NCI-H187 treated with DMSO at 0.1 percent for 48 hours (cell line): ENCODE measurements at places on chromosomes 4 and X.

DNA sequence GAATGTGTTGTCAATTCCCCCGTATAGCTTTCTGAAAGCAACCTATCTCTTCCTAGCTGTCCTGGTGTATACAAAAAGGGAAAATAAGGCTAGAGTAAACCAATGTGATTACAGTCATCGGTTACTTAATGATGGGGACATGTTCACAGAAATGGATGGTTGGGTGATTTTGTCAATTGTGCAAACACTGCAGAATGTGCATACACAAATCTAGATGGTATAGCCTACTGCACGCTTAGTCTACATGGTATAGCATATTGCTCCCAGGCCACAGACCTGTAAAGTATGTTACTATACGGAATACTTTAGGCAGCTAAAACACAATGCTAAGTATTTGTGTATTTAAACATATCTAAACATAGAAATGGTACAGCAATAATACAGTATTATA lies 5.1 kb downstream of the DTHD1 start:
- DNase-seq = no peak

DNA sequence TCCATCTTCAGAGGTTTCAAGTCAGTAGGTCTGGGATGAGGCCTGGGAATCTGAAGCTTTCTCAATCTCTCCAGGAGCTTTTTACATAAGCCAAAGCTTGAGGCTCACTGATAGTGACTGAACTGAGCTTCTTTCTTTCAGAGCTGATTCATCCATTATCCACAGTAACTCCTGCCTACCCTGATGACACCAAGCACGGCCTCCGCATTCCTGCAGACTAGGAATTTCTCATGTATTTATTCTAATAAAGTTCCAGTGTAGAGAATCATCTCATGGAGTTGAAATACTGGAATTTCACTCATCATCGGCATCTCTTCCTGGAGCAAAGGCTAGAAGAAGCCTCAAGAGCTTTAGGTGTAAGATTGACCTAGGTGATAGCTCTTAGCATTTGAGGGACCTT lies 12.1 kb upstream of the DCTD start:
- no peak for DNase-seq

GRCh38 chrX:11188664-11189063 lies 77.5 kb downstream of the HCCS start:
- no peak for DNase-seq

- DNase-seq = no peak
These were observed 224.5 kb upstream of the TENM3 start for GRCh38 chr4:182018691-182019090.

- DNase-seq = no peak
These were observed 13.6 kb upstream of the SEPTIN6 start for GRCh38 chrX:119706616-119707015.

GRCh38 chr4:53987761-53988171 lies 76.6 kb downstream of the CHIC2 start:
- no peak for DNase-seq

- DNase-seq = no peak
These were observed 188.8 kb downstream of the HS6ST2 start for GRCh38 chrX:132769609-132770008.

- no peak for DNase-seq
These were observed 633 bp upstream of the TRIML2 start for GRCh38 chr4:188110036-188110435.

DNA sequence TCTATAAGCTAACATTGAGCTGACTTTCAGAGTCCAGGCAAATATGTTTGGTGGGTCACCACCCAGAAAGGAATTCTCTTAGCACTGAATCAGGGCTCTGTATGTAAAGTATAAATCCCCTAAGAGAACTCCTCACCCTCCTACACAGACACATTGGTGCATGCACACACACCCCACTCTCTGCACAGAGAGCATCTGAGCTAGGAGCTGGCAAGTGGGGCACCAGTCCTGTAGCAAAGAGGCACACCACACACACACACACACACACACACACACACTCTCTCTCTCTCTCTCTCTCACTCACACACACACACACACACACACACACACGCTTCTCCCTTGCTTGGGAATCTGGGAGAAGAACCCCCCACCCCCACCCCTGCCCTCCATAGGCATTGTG lies 3.2 kb downstream of the SLITRK2 start:
- no peak for DNase-seq
